ENCODE measurements at places on chromosomes 11 and 22.

DNA sequence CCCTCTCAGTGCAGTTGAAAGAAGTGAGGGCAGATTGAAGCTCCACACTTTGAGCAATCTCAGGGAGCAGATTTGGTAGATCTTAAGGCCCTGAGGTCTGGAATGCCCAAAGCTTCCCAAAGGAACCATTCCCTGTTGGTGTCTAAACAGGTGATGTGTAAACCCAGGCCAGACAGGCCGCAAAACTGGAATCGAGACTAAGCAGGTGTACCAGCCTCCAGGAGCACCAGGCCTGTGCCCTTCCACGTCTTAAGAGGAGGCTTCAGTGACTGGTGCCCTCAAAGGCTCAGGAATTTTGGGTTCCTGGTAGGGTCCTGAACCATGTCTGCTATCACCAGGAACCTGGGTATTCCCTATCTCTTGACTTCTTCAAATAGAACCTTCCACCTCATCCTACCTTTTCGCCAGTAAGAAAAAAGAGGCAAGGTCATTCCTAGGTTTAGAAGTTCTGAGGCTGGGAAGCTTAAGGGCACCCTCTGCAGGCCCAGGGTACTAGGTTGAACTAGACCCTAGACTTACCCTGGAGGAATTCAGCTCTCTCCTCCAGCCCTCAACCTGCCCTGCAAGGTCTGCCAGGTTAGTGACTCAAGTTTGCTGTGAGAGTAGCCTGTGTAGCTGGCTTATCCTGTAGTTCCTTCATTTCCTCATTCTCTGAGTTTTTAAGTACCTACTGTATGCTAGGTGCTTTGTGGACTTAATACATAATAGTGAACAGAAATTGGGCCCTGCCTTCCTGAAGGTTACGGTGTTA lies 100.0 kb upstream of the NNMT start:
- no peak for DNase-seq

GRCh38 chr22:30614268-30614667 lies 7.3 kb downstream of the TCN2 start:
- no peak for DNase-seq

GRCh38 chr11:16924826-16925560 lies 89.2 kb downstream of the PLEKHA7 start:
- DNase-seq = peak; percentile 81

DNA sequence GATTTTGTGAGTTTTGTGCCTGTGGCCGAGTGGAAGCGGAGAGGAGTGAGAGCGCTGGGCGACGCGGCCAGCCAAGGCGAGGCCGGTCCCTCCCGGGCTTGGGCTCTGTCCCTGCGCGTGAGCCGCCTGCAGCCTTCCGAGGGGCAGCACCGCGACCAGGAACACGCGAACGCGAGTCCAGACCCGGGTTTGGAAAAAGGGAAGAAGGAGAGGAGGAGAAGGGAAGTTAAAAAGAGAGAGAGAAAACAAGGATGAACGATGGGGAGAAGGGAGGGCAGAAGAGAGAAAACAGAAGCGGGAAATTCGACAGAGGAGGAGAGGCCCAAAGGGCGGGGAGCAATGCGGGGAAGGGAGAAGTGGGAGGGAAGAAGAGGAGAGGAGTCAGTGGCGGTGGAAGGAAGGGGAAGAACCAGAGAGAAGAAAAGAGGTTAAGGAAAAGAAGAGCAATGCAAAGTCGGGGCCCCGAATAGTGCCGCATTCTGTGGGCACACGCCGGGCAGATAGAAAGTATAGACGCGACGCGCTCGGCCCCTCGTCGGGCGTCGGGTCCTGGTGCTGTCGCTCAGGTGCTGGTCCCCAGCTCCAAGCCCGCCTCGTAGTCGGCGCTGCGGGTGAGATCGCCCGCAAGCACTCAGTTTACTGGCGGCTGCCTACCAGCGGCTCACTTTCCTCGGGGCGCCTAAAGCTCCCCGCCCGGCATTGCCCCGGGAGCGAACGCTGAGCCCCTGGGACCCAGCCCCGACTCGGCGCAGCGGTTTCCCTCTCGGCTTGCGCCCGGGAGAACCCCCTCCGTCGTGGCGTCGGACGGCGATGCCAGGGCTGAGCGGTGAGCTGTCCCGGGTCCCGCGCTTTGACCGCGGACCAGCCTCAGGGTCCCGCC lies 2.8 kb upstream of the BARX2 start:
- DNase-seq = no peak

GRCh38 chr11:62925308-62925707 lies 4.1 kb upstream of the CHRM1 start:
- DNase-seq = no peak

DNA sequence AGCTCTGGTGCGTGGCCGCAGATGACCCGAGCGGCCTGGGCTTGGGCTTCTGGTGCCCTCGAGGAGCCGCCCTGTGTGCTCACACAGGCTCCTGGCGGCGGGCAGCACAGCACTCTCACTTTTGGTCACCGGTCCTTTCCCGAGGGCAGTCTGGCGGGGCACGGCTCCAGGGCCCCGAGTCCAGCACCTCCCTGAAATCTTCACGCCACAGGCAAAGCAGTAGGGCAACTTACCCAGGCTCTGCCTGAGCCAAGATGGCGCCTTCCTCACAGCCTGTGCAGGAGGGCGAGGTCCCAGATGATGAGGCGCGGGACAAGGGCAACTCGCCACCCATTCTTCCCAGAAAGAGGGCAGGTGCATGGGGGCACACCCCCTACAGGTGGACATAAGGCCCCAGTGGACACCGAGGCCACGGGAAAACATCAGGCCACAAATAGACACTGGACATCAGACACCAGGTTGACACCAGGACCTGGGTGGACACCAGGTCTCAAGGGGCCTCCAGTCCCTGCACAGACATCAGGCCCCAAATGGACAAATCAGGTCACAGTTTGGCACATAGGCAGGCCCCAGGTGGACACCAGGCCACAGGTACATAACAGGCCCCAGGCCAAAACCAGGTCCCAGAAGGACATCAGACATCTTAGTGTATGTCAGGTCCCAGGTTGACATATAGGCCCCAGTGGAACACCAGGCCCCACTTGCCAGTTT lies 57.6 kb upstream of the SEPTIN5 start:
- no peak for DNase-seq

Data from right cardiac atrium (tissue), 5 donors.